ENCODE measurements at places on chromosomes 6 and 20.
A peak's percentile ranks its signal among the peaks of the same experiment; 100 is the strongest.

DNA sequence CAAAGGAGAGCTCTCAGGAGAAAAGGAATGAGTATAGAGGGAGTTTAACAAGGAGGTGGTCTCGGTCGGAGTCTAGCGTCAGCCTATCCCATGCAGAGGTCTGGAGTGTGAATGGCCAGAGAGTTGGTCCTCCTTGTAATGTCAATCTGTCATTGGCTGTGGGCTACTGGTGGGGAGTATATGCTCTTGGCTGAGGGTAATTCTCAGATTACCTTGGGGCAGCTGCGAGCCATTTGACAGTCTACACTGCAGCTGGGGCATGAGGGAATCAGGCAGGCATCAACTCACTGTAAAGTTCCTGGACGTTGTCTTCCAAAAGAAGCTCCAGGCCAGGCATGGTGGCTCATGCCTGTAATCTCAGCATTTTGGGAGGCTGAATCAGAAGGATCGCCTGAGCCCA lies 48.1 kb downstream of the EBF4 start:
- no peak for DNase-seq

GRCh38 chr6:150717419-150717818 lies 117.7 kb downstream of the PLEKHG1 start:
- no peak for DNase-seq

- no peak for DNase-seq
Measured at GRCh38 chr20:50305636-50306477, 115.2 kb downstream of the CEBPB start.

GRCh38 chr20:23246717-23247664 lies 103.6 kb upstream of the NXT1 start:
- DNase-seq, result no peak

DNA sequence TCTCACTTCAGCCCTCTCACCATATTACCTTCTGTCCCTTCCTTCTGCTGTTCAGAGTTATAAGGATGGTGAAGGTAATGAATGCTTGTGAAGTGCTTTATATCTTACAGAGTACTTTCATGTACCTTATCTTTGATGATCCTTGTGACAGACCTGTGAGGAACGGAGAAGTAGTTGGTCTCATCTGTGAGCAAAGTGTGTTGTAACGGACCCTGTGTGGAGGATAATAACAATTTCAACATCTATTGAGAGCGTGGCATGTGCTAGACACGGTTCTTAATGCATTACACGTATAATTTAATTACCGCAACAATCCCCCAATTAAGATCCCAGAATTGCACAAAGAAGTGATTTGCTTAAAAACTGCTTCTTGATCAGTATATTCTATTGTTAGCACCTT lies 124.6 kb downstream of the ANKS1A start:
- no peak for DNase-seq

GRCh38 chr6:157220485-157220884 lies 102.8 kb downstream of the TMEM242 start:
- DNase-seq, result no peak

GRCh38 chr20:30489614-30490003 lies 767.9 kb upstream of the DEFB115 start:
- no peak for DNase-seq

DNA sequence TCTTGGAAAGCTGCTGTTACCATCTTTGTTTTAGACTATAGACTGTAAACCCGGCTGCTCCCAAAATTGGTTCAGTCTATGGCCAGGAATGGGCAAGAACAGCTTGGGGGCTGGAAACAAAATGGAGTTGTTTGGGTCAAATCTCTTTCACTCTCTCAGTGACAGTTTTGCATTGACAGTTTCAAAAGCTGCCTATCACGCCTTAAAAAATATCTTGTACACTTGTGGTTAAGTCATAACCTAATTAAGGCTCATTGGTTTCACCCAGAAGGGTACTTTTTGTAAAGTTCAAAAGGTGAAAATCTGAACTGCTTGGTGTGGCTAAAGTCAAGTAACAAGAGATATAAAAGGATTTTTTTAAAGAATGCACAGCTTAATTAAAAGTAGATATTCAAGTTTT lies 76.1 kb upstream of the PRL start:
- DNase-seq, result no peak

DNA sequence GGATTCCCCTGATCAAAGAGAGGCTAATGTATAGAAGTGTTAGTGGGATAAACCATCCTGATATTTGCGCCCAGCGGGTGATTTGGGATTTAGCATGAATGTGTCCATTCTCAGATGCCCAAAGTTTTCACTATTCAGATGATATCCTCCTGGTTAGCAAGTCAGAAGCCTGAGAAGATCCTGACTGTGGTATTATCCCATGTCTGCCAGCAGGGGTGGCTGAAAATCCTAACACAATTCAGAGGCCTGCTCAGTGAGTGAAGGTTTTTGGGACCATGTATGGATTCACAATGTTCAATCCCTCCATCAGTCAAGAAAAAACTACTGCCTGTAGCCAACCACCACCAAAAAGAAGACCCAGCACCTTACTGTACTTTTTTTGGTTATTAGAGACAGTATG lies 34.1 kb upstream of the SPACA1 start:
- DNase-seq, result no peak

DNA sequence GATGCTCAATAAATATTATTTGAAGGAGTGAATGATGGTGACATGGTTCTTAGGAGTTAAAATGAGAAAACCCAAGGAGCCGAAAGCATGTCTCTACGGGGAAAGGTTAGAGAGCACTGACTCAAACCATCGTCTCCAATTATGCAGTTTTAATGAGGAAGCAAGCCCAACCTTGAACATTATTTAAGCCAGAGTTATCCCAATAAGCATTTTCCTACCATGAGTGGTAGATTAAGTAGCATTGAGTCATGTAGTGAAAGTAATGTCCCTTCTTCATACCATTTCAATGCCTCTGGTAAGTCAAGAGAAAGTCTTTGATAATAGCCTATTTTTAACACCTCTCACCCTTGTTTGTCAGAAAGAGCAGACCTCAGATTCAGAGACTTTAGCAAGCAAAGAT lies 13.5 kb downstream of the TSHZ2 start:
- no peak for DNase-seq

DNA sequence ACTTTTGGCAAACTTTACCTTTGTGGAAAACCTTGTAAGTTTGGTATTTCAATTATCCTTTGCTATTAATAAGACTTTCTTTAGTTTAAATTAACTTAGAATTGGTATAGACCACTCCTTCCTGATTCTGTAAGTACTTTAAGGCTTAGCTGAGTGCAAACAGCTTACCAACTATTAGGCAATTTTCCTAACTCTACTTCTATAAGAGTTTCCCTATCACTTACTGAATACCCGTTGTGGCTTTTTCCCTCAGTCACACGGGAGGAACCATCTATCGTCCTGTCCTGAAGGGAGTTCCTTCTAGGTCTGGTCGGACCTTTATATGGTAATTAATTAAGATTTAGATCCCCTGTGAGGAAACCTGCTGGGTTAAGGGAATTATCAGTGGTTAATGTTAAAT lies 9.6 kb downstream of the SLC35A1 start:
- DNase-seq, result no peak

- DNase-seq, result no peak
Measured at GRCh38 chr6:50637267-50637666, 76.1 kb upstream of the TFAP2D start.

DNA sequence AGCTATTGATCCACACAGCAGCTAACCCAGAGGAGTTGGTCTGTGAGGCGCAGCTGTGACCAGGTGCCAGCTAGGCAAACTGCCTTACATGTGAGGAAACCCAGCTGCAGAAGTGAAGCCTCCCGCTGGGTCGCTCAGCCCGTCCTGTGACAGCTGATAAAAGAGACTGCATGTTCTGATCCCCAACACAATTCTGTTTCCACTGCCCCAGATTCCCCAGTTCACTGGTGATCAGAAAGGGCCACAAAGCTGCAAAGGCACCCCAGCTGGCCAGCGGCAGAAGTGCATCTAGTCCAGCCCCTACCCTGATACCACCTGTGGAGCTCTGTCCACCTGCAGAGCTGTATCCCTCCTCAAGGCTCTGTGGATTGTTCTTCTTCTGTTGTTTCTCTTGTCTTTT lies 64.5 kb downstream of the CTNNBL1 start:
- no peak for DNase-seq

GRCh38 chr6:111792241-111792640 lies 81.0 kb downstream of the FYN start:
- no peak for DNase-seq

GRCh38 chr6:40325041-40325440 lies 262.1 kb downstream of the LRFN2 start:
- no peak for DNase-seq

DNA sequence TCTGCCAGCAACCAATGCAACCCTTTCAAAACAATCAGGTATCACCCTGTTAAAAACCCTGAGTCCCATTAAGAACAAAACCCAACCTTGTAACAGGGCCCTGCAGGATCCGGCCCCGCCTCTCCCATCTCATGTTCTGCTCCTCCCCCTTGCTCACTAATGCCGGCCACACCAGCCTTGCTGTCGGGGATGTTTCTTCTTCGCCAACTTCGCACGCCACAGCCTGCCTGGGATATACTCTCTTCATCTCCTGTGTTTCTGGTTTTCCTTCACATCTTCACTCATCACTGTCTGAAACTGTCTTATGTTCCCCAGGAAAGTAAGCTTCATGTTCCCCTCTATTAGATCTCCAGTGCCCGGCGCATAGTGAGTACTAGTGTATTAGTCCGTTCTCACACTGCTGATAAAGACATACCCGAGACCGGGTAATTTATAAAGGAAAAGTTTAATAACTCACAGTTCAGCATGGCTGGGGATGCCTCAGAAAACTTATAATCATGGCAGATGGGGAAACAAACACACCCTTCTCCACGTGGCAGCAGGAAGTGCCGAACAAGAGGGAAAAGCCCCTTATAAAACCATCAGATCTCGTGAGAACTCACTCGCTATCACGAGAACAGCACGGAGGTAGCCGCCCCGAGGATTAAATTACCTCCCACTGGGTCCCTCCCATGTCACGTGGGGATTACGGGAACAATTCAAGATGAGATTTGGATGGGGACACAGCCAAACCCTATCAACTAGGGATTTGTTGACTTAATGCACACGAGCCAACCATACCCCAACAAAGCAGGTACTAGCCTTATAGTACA lies 5.1 kb downstream of the TP53RK start:
- no peak for DNase-seq

DNA sequence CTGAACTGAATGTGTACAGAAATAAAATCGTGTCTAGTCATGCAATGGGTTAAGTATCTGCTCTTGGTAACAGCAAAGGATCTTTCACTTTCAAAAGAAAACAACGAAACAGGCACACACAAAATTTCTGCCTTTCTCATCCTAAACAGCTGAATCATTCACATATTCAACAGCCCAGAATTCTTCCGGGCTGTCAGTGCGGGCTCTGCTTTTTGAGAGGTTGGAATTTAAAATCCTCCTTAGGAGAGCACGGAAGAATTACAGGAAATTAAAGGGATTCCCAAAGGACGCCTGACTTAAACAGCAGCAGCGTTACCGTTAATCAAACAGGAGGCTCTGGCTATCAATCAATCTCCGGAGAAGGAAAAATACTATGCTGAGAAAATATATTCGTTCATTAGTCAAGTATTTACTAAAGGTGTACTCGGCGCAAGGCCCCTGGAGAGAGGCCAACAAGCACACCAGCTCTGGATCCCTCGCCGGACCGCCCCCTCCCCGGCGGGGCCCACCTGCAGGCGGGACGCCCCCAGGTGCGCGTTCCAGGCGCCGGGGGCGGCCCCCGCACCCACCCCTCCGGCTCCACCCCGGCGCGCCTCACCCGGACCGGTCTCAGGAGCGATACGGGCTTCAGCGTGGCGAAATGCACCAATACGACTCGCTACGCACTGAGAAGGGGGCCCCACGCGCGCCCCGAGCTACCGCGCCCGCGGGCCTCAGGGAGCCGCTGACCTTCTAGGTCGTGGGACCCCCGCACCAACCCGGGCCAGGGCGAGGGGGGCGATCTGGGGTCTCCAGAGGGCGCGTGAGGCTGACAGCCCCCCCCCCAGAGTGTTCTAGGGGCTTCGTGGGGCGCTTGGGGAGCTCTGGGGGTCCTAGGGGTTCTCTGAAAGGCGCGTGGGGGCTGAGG lies 1.0 kb downstream of the NAPB start:
- no peak for DNase-seq

DNA sequence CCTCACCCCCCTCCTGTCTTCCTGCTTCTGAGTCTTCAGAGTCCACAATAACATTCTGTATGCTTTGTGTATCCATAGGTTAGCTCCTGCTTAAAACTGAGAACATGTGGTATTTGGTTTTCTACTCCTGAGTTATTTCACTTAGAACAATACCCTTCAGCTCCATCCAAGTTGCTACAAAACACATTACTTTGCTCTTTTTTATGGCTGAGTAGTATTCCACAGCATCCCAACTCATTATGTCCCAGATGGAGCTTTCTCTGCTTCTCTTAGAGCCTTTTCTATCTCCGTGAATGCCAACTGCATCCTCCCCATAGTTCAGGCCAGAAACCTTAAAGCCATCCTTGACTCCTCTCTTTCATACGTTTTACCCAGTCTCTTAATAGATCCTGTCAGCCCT lies 55.8 kb downstream of the STMND1 start:
- DNase-seq, result no peak

GRCh38 chr6:113073611-113074191 lies 726.6 kb downstream of the RFPL4B start:
- peak; percentile 16 for DNase-seq

DNA sequence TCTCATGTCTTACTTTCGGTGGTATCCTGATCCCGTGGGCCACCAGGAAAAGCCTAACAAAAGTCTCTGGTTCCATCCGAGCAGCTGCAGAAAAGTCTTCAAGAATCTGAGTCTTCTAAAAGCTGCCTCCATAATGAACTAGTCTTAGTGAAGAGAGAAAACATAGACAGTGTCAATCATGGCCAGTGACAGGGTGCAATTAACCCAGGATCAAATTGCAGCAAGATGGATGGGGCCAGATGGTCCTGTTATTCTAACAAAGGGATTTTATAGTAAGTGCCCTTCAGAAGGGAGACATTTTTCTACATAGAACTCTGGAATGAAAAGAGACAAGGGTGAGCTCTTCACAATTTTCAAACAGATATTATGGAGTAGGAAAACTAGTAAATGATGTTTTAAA lies 281.6 kb upstream of the ZFP64 start:
- no peak for DNase-seq

- no peak for DNase-seq
Measured at GRCh38 chr6:170130201-170130621, 160.7 kb downstream of the DLL1 start.

DNA sequence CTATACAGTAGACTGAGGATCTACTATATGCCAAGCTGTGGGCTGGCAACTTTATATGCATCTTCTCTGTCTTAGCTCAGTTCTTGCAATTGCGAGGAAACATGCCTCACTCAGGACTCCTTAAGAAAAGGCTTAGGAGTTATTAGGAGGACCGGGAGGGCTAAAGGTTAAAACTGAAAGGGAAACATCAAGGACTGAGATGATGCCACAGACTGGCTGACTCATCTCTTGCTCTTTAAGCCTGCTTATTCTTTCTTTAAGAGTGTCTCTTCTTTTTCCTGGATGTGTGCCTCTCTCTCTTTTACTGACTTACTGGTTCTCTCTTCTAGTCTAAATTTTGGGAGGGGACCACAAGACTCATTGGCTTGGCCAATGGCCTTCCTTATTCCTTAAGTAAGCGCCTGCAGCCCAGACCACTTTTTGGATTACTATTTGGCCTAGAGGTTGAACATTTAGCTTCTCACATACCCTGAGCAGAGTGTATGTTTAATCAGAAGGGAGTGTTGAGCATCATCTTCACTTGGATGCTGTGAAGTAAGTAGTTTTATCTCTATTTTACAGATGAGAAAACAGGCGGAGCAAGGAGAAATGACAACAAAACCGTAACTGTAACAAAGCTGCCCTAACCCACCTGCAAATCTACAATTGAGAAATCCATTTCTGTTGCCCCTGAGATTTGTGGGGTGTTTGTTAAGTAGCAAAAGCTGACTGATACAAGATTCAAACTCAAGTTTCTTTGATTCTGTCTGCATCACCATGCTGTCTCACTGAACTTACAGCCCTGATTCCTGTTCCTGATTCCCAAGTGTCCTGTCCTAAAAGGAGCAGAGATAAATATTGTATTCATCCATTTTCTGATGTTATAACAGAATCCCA lies 7.2 kb upstream of the SDC4 start:
- DNase-seq, result no peak

Measured in AG04449 (cell line).